ENCODE measurements at places on chromosomes 11 and 22.

DNA sequence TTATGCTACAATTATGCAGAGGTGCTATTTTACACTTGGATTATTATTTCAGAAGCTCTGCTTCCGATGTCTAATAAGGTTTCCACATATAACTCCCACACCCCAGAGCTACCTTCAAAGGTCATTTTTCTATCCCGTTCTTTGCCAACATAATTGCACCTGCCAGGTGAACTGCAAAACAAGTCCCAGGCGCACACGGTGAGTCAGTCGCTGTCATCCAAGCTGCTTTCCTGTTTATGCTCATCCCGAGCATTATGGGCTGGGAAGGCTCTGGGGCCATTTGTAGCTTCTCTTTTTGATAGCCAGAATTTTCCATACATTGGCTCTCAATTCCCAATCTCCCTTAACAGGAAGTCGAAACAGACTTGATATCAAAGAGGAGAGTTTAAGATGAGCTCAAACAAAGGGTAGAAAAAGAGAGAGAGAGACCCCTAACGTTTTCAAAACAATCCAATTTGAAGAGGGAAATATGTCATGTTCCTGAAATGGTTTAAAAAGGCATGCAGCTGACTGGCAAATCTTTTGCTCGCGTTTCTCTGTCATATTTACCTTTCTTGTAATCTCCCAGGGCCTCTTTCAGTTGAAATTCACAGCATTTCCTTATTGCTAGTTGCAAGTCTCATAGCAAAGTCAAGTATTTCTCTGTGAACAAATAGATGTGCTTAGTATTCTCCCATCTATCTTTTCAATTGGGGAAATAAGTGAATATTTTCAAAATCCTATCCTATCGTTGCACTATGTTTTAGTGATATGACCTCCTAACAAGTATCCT, 815.9 kb downstream of the KCNA4 start:
- no peak for DNase-seq

DNA sequence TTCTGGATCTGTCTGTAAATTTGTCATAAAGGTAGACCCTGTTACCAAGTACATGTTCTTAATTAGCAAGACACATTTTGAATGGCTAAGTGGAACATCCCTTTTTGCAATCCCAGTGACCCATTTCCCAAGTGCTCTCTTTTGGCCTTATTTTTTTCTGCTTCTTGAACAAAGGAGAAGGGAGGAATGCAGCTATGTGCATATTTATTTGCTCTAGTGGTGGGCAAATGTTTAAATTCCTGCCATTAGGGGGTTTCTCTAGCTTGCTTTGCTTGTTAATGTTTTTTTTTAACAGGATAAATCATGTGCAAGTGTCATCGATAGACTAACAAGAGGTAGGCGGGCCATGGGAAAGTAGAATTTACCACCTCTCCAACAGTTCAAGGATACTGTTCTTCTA, 135.7 kb downstream of the COMMD9 start:
- no peak for DNase-seq

DNA sequence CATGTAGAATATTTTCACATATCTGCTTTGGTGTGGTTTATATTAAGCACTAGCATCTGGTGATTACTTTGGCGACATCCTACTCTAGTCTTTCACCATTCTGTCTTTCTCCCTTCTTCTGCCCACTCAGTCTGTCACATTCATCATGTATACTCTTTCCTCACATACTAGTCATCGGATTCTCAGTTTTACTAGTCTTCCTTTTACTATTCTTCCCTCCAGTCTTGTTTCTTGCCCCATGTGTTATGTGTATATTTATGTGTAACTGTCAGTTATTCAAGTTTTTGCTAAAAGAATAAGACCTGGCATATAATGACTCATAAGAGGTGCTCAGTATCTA, 4.6 kb upstream of the DIXDC1 start:
- DNase-seq: no peak

DNA sequence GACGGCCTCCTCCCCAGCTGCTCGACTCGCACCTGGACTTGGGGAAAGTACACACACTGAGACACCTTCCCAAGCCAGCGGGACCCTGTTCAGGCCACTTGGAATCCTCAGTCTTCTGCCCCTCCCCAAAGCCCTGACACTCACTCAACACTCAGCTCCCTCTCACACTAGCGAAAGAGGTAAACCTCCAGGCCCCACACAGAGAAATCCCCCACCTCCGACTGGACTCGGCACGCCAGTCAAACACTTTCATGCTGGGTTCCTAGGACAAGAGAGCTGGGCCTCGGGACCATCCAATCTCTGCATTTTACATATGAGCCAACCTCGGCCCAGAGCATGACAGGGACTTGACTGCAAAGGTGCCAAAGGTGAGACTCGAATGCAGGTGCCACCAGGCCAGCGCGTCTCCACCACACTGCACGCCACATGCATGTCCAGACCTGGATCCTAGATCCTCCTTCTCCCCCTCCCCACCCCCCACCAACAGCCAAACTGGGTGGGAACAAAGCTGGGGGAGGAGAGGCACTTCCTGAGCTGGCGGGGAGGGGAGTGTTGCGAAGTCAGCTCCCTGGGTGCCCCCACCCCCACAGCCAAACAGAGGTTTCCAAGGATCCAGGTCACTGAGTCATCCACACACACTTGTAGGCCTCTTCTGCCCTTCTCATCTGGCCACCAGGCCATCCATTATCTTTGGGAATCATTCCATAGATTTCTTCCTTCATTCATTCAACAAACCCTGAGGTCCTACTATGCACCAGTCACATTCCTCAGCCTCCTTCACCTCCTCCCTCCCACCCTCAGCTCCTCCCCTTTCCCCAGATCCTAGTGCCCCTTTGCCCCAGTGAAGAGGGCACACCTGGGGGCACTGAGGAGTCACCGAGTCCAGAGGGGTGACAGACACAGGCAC, 10.7 kb upstream of the CD5 start:
- DNase-seq: no peak

GRCh38 chr11:6834021-6834420, 11.5 kb upstream of the OR10A5 start:
- no peak for DNase-seq

All from Jurkat, Clone E6-1 (cell line).